ENCODE measurements at places on chromosomes 11 and 22.

- no peak for DNase-seq
Observed at GRCh38 chr11:57979532-57980079, 44.1 kb upstream of the OR9Q1 start.

- DNase-seq, result no peak
Observed at GRCh38 chr11:30358536-30358935, 35.6 kb downstream of the ARL14EP start.

DNA sequence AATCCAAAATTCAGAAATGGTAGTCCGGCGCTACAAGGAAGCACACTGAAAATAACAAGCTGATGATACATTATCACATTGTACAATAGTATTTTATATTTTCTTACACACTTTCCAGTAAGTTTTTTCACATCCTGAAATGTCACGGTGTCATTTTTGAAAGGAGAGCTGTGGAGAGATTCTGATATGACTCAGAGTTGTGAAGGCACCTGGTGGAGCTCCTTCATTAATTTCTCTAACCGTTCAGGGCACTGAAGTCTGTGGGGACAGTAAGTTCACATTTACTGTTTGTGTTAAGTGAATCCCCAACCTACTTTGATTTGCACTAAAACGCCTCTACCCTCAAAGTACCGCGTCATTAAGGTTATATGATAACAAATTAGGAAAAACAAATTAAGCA lies 13.3 kb downstream of the LDHAL6A start:
- DNase-seq, result no peak

DNA sequence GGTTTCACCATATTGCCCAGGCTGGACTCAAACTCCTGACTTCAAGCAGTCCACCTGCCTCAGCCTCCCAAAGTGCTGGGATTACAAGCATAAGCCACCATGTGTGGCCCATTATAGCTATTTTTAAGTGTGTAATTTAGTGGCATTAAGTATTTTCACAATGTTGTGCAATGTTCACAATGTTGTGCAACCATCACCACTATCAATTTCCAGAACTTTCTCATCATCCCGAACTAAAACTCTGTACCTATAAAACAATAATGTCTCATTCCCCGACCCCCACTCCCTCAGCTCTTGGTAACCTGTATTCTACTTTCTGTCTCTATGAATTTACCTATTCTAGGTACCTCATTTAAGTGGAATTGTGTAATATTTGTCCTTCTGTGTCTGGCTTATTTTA lies 7.5 kb downstream of the CFAP68 start:
- no peak for DNase-seq

DNA sequence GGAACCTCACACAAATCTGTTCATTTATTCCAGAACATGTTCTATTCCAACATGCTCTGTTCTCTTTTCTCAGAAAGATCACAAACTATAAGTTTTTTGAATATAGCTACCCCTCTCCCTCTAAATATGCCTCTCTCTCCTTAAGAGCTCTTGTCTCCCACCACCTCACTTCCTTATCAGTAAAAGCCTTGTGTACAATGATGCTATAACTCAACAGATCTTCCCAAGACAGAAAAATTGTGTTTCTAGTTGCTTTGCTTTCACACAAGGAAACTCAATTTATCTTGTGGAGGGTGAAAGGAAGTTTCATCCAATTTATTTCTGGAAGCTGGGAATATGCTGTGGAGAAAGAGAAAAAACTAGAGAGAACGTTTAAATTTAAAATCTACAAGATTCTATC lies 64.4 kb downstream of the FAM76B start:
- no peak for DNase-seq

- DNase-seq, result no peak
Observed at GRCh38 chr11:8202516-8203413, 33.9 kb upstream of the RIC3 start.

- DNase-seq, result no peak
Observed at GRCh38 chr11:1150769-1151365, 6.9 kb upstream of the MUC5AC start.

DNA sequence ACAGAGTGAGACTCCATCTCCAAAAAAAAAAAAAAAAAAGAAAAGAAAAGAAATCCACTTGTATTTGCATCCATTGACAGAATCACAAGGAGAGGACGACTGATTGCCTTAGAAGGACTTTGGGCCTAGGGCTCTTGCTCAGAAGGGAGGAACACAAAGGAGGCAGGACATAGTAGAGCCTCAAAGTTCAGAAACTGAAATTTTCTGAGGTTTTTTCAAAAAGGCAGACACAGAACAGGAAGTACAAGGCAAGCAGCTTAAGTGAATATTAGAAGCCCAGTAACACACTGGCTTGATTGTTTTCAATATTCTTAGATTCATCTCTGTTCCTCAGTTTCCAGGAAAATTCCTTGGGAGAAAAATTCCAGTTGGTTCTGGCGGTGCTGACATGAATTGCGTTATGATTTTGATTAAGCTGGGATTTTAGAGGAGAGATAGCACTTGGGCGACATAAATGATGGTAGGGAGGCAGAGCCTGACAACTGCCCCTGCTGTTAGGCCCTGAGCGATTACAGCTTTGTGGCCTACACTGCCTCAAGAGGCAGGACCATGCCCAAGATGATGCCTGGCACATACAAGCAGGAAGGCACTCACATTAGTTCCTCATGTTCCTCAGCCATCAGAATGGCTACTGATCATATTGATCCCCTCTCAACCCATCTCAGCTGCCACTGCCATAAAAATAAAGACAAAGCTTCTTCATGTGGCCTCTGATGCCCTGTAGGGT lies 15.3 kb downstream of the CLPB start:
- no peak for DNase-seq

DNA sequence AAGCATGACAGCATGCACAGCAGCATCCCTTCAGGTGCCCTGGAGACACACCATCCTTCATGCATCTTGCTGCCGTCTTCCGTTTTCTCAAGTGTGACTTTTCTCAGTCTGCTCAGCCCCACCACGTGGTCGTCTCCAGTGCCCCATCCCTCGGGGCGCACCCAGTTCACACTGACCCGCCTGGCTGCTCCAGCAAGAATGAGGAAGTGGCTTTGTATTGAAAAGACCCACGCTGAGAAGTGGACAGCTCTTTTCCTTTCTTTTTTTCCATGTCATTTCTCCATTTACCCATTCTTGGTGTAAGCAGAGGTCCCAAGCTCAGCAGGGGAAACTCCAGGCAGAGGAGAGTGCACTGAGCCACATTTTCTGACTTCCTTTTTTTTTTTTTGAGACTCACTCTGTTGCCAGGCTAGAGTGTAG lies 14.5 kb downstream of the SERPINH1 start:
- DNase-seq, result no peak

DNA sequence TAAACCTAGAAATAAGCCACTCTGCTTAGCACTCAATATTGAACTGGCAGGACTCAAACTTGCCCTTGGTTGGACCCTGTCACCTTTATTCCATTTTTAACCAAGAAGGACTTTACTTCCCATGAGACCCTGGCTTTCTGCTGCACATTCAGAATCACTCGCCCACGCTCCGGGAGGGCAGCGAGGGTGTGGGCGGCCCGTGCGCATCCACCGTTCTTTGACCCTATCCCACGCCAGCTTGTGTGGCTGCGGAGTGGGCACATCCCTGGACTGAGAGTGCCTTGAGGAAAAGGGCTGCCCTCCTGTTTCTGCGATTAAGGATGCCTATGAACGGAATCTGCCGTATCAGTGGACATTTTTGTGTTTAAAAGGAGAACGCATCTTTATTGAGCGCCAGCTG lies 39.6 kb downstream of the TRIM44 start:
- DNase-seq, result no peak

DNA sequence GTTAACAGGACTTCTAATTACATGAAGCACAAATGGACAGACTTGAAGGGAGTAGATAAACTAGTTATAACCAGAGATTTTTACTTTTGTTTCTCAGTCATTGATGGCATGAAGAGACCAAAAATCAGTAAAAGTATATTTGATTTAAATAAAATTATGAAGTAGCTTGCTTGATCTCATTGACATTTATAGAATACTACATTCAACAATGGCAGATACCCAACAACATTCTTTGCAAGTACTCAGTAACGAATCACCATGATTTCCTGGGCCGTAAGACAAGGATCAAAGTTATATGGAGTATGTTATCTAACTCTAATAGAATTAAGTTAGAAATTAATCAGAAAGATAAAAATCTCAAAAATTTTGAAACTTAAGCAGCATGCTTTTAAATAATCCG lies 317.6 kb downstream of the TBC1D22A start:
- no peak for DNase-seq

- DNase-seq, result no peak
Observed at GRCh38 chr11:46296528-46297448, 19.3 kb downstream of the CREB3L1 start.

GRCh38 chr22:35561796-35562526 lies 21.3 kb downstream of the RASD2 start:
- DNase-seq, result no peak

DNA sequence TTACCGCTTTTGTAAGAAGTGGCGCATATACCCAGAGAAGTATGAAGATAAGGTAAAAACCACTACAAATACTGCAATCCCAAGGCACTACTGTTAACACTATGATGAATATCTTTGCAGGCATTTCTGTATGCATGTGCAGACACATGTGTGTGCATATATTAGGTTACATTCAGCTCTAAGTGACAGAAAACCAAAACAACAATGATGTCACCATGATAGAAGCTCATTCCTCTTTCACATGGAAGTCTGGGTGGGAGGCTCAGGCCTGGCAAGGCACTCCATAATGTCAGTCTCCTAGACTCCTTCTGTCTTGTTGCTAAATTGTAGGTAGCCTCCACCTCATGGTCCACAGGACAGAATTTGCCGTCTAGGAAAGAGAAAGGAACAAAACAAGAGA lies 63.0 kb upstream of the SLC6A5 start:
- no peak for DNase-seq

DNA sequence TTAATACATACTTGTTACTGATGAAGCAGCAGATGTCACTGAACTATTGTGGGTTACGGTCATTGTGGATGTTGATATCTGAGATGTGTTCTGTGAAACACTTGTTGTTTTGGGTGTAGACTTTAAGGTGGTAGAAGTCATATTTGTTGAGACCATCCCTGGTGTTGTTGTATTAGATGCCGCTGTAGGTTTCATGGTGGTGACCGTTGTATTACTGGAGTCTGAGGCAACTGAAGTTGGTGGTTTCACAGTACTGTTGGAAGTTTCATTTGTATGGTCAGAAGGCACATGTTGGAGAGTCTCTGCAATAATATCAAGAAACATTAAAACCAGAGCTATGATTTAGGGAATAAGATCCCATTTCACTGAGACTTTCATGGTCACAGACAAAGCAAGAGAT lies 50.7 kb downstream of the TMEM123 start:
- no peak for DNase-seq

GRCh38 chr11:84212468-84213390 lies 926.6 kb upstream of the CCDC90B start:
- DNase-seq, result no peak

DNA sequence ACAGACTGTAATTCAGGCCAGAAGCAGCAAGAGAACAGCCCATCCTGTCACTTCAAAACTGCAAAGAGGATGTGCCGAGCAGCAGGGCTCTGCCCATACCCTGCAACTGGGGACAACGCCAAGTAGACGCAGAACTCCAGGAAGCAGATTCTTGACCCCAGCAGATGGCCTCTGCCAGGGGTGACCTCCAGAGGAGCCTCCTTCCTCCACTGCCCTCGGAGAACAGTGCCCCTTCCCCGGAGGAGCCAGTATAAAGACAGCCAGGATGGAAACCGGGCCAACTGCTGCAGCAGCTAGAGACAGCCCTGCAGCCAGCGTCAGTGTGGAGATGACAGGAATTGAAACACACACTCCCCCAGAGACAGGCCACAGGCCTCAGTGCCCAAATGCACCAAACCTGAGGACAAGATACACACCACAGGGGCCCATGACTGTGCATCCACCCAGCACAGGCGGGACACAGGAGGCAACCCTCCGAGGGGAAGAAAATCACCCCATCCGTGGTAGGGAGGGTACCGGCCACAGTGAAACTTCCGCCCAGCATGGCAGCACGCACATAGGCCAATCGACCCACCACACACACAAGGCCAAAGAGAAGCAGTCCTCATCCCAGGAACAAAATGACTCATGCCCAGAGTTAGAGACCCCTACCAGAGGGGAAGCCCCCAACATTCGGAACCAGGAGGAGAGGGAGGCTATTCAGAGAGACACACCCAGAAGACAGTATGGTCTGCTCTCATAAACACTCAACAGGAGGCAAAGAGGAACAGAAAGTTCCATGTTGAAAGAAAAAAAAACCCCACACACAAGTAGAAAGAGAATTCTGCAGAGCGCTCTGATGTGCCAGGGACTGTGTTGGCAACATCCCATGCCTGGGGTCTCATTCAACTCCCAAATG lies 5.6 kb downstream of the AHNAK start:
- DNase-seq, result no peak

GRCh38 chr11:34219941-34220370 lies 114.5 kb downstream of the NAT10 start:
- no peak for DNase-seq

DNA sequence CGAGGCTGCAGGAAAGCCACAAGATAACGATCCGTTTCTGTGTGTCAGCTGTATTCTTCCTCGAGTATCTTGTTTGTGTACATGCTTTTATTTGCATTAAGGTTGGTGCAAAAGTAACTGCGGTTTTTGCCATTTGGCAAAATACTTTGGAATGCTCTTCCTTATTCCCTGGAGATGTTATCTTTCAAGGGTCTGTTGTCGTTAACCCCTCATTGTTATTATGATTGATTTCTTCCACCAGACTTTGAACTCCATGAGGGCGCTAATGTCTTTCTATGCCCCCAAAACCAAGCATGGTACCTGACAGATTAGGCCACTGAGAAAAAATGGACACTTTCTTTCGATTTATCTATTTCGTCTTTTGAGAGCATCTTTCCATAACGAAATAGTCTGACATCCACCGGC lies 563 bp upstream of the PSMA1 start:
- no peak for DNase-seq

DNA sequence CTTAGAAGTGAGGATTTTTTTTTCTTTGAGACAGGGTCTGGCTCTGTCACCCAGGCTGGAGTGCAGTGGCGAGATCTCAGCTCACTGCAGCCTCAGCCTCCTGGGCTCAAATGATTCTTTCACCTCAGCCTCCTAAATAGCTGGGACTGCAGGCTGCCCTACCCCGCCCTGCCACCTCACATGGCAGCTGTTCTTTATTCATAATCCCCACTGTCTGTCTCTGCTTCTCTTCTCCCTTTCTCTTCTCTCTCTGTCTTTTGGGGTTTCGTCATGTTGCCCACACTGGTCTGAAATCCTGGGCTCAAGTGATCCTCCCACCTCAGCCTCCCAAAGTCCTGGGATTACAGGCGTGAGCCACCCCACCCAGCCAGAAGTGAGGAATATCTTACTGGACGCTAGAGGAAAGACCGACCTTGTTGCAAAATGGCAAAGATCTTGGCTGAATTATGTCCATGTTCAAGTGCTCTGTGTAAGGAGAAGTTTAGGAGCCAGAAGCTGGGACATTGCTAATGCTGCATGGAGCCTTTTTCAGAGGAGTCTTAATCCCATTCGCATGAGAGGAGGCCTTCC lies 21.9 kb downstream of the KRTAP5-5 start:
- DNase-seq, result no peak

- DNase-seq, result no peak
Observed at GRCh38 chr11:70555078-70555477, 156.7 kb downstream of the CTTN start.

DNA sequence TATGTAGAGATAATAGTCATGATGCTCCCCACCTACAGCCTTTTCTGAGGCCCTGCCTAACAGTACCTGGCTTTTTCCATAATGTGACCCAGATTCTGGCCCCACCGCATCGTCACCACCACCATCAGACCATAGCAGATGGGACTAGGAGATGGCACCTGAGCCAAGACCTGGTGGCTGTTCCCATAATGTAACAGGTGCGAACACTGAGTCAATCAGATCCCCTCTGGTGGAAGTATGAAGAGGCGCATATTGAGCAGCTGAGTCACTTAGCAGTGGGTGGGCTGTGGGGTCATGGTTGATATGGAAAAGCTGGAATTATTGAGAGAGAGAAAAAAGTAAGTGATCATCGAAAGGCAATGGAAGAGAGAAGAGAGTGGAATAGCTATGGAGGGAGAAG lies 578.0 kb upstream of the CADM1 start:
- DNase-seq, result no peak

Measured in stimulated activated CD8-positive, alpha-beta memory T cell treated with anti-CD3 and anti-CD28 coated beads, Interleukin-2, amount 100 ng/mL, for 1 hour (primary cell).